ENCODE measurements at places on chromosomes 7 and 10.

DNA sequence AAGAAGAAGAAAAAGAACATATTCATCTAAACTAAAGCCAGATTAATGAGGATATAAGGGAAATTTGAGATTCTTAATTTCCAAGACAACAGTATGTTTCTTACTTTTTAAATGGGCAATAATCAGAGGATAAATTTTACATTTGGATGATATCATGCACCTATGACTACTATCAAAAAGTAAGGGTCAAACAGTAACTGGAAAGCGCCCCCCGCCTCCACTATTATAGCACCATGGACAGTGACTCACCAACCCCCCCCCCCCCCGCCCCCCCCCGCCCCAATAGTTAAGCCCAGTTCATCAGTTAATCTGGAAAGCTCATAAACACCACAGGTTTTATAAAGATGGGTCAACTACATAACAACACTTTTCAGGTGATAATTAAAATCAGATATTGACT, 194.3 kb upstream of the DGKB start:
- no peak for DNase-seq

- no peak for DNase-seq
These were observed 191.8 kb downstream of the TNS3 start for GRCh38 chr7:47389923-47390630.

GRCh38 chr10:78852466-78853240, 216.1 kb upstream of the ZMIZ1 start:
- DNase-seq = no peak

DNA sequence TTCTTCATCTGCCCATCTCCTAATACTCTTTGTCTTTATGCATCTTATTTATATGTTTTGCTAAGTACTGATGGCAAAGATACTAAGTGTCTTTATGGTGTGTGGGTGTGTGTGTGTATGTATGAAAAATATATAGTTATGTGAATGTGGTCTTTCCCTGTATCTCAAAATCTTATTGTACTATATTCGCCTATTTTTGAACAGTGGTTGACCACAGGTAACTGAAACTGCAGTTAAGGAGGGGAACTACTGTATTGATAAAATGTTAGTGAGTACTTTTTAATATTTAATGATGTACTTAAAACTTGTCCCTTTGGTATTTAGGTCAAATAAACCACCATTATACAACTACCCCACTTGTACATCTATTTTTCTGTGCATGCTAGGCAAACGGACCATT, 85.9 kb downstream of the ADD3 start:
- DNase-seq = no peak
